ENCODE measurements at places on chromosomes 6 and 20.
A peak's percentile ranks its signal among the peaks of the same experiment; 100 is the strongest.

DNA sequence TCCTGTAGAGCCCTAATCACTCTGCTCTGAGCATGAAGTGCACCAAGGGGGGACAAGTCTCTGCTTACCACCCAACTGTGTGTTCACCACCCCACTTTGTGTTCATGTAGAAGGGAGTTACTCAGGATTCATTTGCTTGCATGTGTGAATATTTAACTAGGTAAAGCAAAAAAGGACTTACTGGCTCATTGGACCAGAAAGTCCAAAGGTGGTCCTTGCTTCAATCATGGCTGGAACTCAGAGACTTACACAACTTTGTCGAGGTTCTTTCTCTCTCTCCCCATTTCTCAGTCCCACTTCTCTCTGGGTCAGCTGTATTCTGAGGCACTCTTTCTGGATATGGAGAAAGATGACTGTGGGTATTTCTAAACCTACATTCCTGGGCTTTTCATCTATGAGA is 4.0 kb downstream of the TMEM200A start:
- no peak for DNase-seq

DNA sequence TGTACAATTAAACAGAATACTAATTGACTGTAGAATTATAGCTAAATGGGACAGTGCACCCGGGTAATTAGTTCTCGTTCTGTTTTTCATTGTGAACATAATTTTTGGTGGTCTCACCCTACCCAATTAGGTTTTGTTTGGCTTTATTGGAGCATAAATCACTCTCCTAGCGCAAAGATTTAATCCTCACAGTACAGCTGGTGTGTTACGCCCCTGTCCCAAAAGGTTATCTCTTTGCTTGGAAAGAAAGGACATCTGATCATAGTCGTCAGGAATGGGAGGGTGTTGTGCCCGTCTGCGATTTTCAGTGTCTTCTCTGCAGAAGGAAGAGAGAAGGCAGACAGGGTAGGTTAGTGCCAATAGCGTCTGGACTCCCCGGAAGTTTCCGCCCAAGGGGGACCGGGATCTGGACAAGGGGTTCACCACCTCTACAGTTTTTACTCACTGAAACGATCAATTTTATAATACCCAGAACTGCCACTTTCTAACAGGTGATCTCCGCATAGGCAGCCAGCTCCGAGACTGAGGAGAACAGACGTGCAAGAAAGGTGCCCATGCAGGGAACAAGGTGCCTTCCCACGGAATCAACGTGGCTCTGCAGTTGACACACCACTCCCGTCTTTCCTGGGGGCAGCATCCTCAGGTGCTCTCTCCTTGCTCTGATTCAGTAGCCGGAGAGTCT is 617.4 kb upstream of the CDH4 start:
- DNase-seq: no peak

GRCh38 chr6:138988469-138988834 is 399 bp upstream of the REPS1 start:
- peak; percentile 27 for DNase-seq

DNA sequence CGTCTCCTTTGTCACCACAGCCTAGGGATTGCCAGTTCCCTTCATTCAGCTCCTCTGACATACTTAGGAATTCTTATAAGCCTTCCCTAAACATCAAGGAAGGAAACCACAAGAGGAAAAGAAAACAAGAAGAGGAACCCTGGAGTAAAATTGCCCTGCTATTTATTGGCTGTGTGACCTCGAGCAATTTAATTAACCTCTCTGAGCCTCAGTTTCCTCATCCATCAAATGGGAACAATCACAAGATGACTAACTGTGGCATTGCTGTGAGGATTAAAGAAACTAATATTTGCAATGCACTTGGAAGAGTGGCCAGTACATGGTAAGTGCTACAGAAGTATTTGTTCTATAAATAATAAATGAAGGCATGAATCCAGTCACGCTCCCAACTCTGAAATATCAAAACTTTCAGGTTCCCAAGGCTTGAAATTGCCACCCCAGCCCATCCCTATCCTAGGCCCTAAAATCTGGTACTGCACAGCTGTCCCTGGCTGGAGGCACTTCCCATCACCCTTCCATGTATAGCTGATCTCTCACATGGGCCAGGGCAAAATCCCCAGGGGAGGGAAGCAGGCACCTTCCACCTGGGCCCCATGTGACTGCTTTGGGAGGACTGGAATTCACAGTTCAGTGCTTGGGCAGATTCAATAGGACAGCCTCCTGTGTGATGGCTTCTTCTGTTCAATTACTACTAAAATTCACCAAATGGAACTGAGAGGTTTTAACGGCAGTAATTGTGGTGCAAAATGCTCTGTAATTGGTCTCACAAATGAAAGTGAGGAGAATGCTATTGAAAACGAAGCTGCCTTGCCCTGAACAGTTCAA is 78.0 kb upstream of the MAFB start:
- no peak for DNase-seq

DNA sequence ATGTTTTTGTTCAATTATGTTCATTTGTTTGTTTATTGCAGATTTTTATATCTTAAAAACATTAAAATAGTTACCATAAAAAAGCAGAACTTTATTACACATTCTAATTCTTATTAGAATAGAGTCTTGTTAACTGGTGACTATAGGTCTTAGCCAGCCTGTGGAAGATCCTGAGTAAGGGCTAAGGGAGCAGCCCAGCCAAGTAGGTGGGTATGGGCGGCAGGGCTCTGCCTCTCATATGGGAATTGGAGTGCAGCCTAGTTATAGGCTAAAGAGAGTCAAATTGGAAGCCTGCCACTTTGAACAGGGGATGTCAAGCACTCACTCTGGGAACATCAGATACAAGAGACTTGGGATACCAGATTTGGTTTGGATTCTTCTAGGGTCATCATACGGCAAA is 10.5 kb upstream of the HSF2 start:
- DNase-seq: no peak

- DNase-seq: no peak
Measured at GRCh38 chr20:34127792-34128191, 15.7 kb upstream of the EIF2S2 start.

GRCh38 chr6:108850669-108851465 is 2.6 kb downstream of the ARMC2 start:
- no peak for DNase-seq

GRCh38 chr6:19694697-19695096 is 142.5 kb upstream of the ID4 start:
- DNase-seq: no peak

DNA sequence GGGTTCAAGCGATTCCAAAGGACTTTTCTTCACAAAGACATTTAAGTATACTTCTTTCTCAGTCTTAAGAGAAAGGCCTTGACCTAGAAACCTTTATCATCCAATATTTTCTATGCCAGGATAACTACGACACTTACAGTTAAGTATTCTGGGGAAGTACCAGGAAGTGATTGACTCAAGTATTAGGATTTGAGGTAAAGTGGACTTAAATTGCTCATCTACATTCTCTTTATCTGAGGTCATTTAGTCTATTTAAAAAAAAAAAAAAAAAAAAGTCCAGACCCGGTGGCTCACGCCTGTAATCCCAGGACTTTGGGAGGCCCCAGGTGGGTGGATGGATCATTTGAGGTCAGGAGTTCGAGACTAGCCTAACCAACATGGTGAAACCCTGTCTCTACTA is 114.7 kb downstream of the ZFAND3 start:
- no peak for DNase-seq

GRCh38 chr20:1160991-1161390 is 23.8 kb downstream of the TMEM74B start:
- DNase-seq: no peak

DNA sequence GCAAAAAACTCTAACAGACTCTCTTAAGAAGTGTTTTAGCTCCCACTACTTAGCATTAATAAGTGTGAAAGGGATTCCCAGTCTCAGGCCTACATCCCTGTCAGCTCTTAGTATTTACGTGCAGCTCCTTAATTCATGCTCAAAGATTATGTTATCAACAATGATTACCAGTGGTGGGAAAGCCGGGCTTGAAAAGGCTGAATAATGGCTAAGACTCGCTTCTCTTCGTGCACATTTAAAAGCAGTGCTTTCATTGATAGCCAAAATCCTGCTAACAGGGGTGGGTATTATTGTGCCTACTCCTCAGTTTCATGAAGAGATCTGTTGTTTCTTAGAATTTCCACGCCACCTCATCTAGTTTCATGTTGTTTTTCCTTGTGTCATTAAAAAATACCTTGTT is 518.8 kb downstream of the GRIK2 start:
- no peak for DNase-seq

- no peak for DNase-seq
Measured at GRCh38 chr6:64439274-64439673, 803.7 kb downstream of the PHF3 start.

- peak; percentile 79 for DNase-seq
Measured at GRCh38 chr6:75296811-75297779, 12.5 kb upstream of the TMEM30A start.

DNA sequence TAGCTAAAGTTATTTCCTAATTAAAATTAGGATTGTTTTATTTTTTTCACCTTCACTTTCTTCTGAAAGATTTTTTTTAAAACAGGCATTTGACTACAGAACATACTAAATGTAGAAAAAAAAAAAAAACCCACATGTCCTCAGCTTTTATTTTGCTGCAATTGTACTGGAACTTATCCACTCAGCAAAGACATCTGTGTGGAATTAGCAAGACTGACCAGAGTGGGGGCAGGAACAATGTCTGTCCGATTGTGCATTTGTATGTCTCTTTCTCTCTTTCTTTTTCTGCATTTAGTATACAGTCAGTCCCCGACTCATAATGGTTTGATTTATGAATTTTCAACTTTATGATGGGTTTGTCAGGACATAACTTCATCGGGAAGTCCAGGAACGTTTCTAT is 77.3 kb downstream of the CHD6 start:
- DNase-seq: no peak

All from skin of body (tissue), 3 donors.